ENCODE measurements at places on chromosomes 5 and 9.

GRCh38 chr5:9544056-9544455 lies 1.8 kb downstream of the SEMA5A start:
- no peak for DNase-seq

DNA sequence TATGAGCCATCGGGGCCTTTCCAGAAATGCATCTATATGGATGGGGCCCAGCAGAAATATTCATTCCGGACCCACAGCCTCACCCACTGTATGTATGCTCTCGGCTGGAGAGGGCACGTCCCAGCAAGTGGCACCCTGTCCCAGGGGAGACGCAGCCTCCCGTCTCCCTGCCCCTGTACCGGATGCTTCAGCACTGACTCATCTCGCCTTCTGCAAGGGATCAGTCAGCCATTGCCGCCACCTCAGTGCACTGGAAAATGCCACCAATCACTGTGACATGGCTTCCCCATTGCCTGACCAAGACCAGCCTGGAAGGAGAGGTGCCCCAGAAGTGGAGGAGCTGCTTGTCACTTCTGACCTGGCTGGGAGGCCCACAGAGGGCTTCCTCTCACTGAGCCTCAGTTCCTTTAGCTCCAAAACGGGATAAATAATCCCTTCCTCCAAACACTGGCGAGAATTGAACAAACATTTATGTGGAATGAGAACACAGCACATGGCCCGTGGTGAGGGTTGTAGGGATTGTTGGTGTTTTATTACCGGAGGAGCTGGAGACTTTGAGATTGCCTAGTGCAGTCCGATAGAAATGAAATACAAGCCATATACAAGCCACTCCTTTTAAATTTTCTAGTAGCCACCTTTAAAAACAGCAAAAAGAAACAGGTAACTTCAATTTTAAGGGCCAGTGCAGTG lies 43.9 kb upstream of the ORM1 start:
- peak; percentile 88 for DNase-seq

DNA sequence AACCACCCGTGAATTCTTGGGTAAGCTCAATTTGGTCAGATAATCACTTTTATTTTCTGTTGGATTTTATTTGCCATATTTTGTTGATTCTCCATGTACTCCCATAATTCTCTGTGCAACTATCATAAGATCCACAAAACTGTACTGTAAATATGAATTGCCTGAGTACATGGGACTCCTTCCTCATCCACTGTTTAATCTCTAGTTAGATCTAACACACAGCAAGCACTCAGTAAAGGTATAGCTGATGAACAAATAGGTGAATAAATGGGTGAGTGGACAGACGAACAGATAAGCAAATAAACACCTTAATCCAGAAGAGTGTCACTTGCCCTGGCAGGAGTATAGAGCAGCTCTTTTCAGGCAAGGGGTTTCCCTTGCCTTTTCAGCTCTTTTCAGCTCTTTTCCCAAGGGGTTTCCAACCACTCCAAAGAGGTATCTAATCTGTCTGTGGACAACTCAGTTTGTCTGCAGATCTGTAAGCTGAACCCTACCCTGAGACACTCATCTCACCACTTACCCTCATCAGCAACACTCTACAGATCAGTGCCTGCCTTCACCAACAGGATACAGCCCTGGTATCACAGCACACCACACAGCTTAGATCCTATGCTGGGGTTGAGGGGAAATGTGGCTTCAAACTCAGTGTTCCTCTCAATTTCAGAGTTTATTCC lies 51.2 kb downstream of the SIL1 start:
- no peak for DNase-seq

DNA sequence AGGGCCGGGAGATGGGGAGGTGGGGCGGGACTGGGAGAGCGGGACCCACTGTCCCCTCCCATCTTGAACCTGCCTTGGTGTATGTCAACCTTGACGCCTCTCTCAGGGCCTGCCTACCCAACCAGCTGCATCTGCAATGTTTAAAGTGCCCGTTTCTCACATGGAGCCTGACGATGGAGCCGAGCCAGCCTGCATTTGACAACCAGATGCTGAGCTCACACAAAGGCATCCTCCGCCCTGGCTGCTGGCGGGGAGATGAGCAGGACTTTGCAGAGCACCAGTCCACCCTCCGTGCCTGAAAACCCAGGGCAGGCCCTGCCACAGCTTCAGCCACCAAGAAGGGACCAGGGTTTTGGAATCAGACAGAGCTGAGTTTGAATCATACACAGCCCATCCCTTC lies 141.1 kb upstream of the SMIM23 start:
- DNase-seq, result no peak

- no peak for DNase-seq
Observed at GRCh38 chr9:110579034-110579861, at the start of gene SVEP1. Gene SVEP1 (minus strand): TSS chr9:110579741. CDS start chr9:110579543, 198 bp downstream.

- DNase-seq, result no peak
Observed at GRCh38 chr5:32042551-32042961, 131.6 kb downstream of the GOLPH3 start.

- DNase-seq, result no peak
Observed at GRCh38 chr9:89928106-89928505, 323.3 kb downstream of the GADD45G start.

DNA sequence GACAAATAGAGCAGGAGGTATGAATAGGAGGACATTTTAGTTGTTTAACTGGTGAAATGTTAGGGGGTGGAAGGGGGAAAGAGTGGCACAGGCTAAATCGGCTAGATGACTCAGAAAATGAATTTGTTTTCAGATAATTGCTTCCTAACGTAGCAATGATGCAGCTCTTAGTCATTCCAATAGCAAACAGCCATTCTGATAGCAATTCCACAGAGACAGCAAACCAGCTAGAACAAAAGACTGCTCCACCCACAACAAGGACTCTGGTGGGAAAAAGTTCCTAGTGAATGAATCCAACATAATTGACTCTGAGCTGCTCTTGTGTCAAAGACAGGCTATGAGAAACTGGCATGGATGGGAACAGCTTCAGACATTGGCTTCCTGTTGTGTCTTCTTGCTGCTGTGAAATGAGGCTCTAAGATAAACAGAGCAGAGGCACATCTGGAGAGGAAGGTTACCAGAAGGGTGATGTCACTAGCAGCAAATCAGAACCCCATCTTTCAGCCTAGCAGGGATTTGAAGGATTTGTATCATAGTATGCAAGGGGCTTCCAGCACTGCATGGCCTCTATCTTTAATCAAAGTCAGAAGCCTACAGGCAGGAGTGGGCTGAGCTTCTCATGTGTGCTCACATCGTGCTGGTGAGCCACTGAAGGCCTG lies 28.1 kb upstream of the F2RL1 start:
- peak; percentile 95 for DNase-seq

GRCh38 chr9:12612211-12612770 lies 80.9 kb upstream of the TYRP1 start:
- DNase-seq, result no peak

- no peak for DNase-seq
Observed at GRCh38 chr9:120323125-120323524, 256.8 kb downstream of the CDK5RAP2 start.

- no peak for DNase-seq
Observed at GRCh38 chr5:178235588-178235974, 3.0 kb upstream of the PHYKPL start.

DNA sequence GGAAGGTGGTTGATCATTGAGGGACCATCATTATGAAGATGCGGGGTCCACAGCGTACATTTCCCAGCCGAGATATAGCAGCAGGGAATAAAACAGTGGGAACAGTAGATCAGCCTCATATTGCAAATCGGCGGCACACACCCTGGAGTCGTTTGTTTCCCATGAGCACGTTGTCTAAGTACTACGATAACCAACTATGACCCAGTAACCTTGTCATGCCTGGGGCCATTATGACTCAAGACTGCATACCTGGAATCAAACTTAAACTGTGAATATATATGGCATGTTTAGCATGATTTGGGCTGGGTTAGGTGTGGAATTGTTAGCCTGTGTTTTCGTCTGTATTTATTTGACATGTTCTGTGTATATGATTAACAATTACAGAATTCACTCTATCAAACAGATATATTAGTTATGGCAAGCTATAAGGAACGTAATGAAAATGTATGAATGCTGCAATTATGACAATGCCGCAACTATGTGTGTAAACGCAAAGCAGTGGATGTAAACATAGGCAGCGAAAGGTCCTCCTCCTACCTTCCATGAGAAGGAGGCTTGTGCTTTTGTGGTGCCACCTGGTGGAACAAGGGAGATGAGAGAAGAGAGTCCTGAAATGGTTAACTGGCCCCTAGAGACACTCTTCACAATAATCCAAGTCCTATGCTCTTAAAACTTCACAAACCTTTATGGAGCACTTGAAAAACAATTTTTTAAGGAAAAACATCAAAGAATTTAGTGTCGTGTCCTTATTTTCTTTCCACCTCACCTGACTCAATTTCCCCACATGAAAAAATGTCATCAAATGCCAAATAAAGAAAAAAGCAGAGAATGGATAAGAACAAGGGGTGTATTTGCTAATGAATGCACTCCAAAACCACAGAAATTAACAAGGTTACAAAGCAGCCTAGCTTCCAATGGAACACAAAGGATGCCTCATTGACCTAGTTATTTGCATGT lies 47.1 kb downstream of the SEMA5A start:
- no peak for DNase-seq

DNA sequence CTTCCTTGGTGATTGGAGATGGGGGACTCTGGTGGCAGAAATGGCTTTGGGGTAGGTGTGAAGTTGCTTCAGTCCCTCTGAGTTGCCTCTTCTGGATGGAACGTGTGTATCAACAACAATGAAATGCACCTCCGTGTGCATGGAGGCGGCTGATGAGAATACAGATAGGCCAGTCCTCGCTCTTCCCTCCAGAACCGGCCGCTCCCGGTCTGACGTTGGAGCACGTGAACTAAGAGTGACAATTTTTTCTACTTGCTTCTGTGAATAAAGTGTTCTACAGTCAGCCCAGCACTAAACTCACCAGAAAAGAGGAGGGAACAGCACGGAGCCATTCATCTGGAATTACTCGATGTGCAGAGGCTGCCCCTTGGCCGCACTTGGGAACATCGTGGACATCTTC lies 90.7 kb downstream of the ANKRD33B start:
- no peak for DNase-seq

DNA sequence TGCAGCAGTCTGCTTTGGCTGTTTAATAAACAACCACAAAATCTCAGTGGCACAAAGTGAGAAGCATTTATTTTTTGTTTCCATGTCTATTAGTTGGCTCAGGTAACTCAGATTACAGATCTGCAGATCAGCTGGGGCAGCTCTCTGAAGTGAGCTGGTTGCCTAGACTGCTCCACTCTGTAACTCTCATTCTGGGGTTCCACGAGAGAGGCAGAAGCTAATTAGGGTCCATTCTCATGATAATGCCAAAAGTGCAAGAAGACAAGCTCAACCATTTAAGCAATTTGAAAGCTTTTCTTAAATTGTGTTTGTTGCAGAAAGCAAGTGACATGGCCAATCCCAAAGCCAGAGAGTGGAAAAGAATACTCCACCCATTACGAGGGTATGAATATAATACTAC lies 13.2 kb downstream of the MEIKIN start:
- no peak for DNase-seq

DNA sequence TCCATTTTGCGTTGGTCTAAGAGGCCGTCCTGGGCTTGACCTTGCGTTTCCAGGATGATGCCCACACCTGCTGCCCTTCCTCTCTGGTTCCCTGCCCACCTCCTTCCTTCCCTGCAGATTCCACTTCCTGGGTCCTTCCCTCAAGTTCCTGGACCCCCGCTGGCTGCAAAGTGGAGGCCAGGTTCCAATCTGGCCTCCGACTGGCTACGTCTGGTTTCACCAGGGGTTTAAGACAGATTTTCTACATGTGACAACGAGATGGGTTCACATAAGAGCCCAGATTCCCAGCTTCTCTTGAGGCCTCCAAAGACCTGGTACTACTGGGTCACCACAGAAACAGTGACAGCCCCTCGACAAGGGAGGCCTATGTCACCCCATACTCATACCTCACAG lies 2.1 kb downstream of the MGAT4B start:
- no peak for DNase-seq

DNA sequence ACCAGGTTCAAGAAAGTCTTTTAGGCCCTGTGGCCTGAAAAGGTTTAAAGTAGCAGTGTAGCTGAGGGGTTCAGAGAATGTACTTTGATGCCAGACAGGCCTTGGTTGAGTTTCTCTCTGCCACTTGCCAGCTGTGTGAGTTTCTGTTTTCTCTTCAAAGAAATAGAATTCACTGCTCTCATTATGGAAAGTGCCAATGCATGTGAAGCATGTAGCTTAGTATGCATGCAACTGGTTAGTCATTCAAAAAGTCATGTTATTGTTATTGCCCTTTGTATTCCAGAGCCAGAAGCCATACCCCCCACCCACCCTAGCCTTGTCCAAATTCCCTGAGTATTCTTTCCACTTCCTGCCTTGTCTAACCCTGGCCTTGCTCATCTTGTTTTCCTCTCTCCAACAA lies 101.7 kb downstream of the ADRB2 start:
- no peak for DNase-seq

- DNase-seq, result no peak
Observed at GRCh38 chr5:119315516-119315949, 40.3 kb upstream of the TNFAIP8 start.

GRCh38 chr9:133813749-133814585 lies 75.8 kb upstream of the SARDH start:
- no peak for DNase-seq

DNA sequence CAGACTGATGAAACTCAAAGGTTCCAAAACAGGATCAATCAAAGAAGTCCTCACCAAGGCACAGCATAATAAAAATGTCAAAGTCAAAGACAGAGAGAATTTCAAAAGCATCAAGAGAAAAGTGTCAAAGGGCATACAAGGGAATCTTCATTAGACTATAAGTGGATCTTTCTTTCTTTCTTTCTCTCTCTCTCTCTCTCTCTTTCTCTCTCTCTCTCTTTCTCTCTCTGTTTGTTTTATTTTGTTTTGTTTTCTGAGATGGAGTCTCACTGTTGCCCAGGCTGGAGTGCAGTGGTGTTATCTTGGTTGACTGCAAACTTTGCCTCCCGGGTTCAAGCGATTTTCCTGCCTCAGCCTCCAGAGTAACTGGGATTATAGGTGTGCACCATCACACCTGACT lies 148.3 kb upstream of the CD180 start:
- no peak for DNase-seq

- no peak for DNase-seq
Observed at GRCh38 chr5:179318221-179318955, 26.9 kb downstream of the ADAMTS2 start.

DNA sequence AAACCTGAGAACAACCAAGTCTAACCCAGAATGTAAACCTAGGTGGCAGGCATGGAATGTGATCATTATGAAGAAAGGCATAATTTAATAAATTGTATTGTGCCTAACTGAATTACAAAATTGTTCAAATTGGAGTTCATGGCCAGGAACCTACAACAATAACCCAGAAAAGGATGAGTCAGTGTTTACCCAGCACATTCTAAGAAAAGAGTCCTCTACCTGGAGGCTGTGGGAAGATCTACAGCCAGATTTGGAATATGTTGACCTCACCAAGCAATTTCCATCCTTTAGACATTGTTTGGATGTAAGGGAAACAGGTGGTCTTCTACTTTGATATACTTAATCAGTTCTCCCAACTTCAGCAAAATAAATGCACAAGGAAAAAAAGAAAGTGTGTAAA lies 152.2 kb downstream of the TMEM161B start:
- no peak for DNase-seq

GRCh38 chr5:83101514-83101913 lies 24.2 kb downstream of the XRCC4 start:
- no peak for DNase-seq

Measured in HCT116 (cell line).